Suprapubic skin (tissue), 4 donors: ENCODE measurements at places on chromosomes 4 and X.

DNA sequence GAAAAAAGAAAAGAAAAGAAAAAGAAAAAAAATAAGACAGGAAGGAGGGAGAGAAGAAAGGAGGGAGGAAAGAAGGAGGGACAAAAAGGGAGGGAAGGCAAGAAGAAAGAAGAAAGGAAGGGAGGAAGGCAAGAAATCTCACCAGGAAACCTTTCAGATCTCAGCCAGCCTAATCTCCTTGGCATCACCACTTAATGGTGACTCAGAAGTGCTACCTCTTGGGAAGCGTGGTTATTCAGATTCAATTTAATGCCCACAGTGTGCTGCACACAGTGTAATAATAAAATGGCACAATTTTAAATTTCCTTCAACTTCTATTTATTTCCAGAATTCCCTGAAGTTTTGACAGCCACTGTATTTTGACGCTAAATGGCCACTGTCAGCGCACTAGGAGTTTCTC lies 50.3 kb downstream of the DKK2 start:
- no peaks in the 10 kb centered on the region for H3K27me3 ChIP-seq
- no peaks in the 10 kb centered on the region for H3K36me3 ChIP-seq
- no peak overlapping the region for H3K4me3 ChIP-seq
- H3K4me1 ChIP-seq, result no peaks in the 10 kb centered on the region
- H3K27ac ChIP-seq, result no peak overlapping the region

DNA sequence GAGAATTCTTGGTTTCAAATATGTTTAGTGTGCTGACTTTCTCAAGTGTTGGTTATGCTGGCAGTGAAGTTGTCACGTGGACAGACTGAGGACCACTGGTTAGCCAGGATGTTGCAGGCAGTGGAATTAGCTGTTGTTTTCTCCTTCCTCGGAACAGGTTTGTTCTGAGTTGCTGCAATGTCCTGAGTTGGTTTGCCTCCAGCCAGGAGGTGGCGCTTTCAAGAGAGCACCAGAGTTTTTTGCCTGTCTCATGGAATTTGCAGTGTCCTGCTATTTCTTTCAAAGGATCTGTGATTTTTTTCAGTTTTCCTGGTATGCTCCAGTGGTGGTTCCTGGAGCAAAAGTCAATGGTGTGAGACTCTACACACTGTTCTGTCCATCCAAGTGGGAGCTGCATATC lies 158.1 kb upstream of the CXorf66 start:
- H3K4me1 ChIP-seq, result no peaks in the 10 kb centered on the region
- H3K27ac ChIP-seq, result no peak overlapping the region
- no peak for DNase-seq
- no peak overlapping the region for H3K4me3 ChIP-seq

GRCh38 chr4:74134500-74134852 lies 23.4 kb upstream of the MTHFD2L start:
- H3K27me3 ChIP-seq, result no peaks in the 10 kb centered on the region
- H3K4me3 ChIP-seq, result no peak overlapping the region
- H3K4me1 ChIP-seq, result peaks cover 5% of the 10 kb centered on the region
- DNase-seq, result no peak

DNA sequence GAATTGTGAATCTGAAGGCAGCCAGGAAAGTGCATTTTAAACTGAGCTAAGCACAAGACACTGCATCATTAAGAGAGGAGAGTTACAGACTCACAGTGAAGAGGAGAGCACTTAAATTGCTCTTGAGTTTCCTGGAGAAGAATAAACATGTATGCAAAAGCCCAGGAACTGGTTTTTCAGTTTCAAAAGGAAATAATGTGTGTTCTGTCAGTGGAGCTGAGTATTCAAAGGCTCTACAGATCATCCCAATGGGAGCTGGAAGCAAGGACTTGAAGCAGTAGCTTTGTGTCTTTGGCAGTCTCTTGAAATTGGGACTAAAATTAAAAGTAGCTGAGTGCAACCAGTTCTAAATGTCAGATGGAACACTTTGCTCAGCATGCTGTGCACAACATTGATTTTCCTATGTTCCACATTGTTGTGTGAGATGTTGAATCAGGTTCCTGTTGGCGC lies 147.5 kb upstream of the ANK2 start:
- peaks cover 5% of the 10 kb centered on the region for H3K4me1 ChIP-seq
- H3K4me3 ChIP-seq, result no peak overlapping the region
- H3K27me3 ChIP-seq, result no peaks in the 10 kb centered on the region

DNA sequence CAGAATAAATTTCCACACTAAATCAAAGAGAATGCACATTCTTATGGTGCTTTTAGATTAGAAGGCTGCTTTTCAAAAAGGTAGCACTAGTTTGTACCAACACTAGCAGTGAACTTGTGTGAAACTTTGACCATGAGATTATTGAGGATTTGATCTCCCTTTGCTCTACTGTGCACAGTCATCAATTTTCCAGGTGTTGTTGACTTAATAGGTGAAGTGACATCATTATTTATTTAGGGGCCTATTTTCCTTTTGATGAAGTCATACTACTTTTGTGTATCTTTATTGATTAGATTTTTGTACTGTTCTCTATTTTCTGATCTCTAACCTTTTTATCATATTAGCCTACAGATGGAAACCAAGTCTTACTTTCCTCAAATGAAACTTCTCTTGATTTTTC lies 507.9 kb upstream of the LCORL start:
- no peaks in the 10 kb centered on the region for H3K4me1 ChIP-seq
- H3K36me3 ChIP-seq, result no peaks in the 10 kb centered on the region

DNA sequence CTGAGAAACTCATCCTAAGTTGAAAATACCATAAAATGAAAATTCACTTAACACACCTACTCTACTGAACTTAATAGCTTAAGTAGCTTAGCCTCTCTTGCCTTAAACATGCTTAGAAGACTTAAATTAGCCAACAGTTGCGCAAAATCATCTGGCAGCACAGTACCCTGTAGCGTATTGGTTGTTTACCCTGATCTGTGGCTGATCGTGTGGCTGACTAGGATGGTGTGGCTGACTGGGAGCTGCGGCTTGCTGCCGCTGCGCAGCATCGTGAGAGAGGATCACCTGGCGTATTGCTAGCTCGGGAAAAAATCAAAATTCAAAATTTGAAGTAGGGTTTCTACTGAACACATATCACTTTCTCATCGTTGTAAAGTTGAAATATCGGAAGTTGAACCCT lies 6.3 kb downstream of the RUFY3 start:
- no peak overlapping the region for H3K27ac ChIP-seq
- no peaks in the 10 kb centered on the region for H3K27me3 ChIP-seq
- H3K4me1 ChIP-seq, result peaks cover 14% of the 10 kb centered on the region
- DNase-seq, result no peak
